ENCODE measurements at places on chromosomes 3 and 15.
A peak's percentile ranks its signal among the peaks of the same experiment; 100 is the strongest.

DNA sequence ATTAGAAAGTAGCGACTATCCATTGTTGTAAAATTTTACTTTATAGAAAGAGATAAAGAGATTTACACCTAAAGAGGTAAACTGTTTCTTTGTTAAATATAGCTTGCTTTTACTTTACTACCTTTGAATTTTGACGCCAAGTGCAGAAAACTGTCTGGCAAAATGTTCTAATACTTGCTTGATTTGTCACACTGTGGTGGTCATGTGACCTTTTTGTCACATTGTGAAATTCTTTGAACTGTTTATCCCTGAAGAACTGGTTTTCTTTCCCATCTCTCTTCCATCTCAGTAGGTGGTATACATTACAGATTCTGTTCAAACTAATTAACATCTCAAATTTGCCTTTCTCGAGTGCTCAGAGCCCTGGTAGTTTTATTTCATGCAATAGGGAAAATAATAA is 327.4 kb downstream of the NAALADL2 start:
- DNase-seq = no peak

GRCh38 chr15:52232327-52232726 is 41.1 kb upstream of the GNB5 start:
- no peak for DNase-seq

- DNase-seq = no peak
Observed at GRCh38 chr15:88080616-88081015, 175.9 kb downstream of the NTRK3 start.

GRCh38 chr15:61483599-61483998 is 254.5 kb upstream of the RORA start:
- no peak for DNase-seq

DNA sequence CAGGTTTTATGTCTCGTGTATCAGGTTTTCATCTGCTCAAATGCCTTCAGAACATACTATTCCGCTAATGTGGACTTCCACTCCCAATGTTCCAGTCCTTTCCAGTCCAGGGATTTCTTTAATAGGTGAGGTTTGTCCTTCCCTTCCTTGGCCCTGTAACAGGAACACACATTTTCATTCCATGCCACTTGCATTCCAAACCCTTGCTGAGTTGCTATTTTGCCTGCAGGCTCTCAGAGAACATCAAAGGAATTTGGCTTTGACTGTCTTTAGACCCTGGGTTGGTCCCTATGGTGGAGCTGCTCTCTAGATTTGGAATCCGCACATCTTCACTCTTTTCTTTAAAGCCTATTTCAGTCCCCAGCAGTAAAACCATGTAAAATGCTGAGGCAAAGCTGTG is 12.3 kb upstream of the ALCAM start:
- no peak for DNase-seq

DNA sequence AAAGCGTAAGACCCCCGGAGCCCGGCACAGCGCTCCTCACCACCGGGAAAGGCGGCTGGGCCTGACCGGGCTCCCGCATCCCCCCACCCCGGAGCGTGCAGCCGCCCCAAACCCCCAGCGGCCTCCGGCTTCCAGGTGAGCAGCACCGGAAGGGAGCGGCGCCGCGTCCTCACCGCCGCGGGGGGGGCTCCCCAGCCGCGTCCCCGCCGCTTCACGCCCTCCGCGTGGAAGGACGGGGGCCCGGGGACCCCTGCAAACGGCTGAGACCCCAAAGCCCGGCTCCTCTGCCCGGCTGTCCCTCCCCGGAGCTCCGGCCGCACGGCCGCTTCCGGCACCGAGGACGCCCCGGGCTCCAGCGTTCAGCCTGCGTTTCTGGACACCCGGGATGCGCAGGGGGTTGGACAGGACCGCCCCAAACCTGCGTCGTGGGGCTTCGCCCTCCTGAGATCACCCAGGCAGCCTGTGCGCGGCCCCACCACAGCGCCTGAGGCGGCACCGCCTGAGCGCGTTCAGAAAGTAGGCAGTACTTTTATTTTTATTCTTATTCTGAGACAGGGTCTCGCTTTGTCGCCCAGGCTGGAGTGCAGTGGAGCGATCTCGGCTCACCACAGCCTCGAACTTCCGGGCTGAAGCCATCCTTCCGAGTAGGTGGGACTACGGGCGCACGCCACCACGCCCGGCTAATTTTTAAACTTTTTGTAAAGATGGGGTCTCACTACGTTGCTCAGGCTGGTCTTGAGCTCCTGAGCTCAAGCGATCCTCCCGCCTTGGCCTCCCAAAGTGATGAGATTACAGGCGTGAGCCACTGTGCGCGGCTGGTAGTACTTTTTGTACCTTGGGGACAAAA is 51.6 kb upstream of the BLM start:
- peak; percentile 37 for DNase-seq

- no peak for DNase-seq
Observed at GRCh38 chr3:131819381-131820055, 215.3 kb downstream of the CPNE4 start.

- DNase-seq = no peak
Observed at GRCh38 chr15:42914728-42915497, 5.7 kb downstream of the TTBK2 start.

- no peak for DNase-seq
Observed at GRCh38 chr15:92822216-92823144, 77.6 kb upstream of the CHD2 start.

DNA sequence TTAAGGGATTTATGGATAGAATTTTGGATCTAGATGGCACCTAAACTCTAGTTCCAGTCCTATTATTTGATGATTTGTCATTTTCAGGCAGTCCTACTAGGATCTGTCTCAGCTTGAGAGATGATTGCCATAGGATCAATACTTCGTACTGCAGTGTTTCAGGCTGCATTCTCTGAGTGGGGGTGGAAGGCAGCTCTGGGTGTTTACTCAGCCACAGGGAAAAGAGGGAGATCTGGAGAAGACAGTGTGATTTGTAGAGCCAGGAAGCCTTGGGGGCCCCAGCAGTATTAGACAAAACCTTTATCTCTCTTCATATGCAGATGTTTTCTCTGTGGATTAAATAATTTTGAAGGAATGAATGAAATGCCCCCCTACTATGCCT is 188.4 kb upstream of the SYNPR start:
- DNase-seq = no peak

GRCh38 chr3:36512555-36512954 is 132.3 kb downstream of the STAC start:
- DNase-seq = no peak

GRCh38 chr3:197858133-197858532 is 67.1 kb downstream of the LRCH3 start:
- DNase-seq = no peak

DNA sequence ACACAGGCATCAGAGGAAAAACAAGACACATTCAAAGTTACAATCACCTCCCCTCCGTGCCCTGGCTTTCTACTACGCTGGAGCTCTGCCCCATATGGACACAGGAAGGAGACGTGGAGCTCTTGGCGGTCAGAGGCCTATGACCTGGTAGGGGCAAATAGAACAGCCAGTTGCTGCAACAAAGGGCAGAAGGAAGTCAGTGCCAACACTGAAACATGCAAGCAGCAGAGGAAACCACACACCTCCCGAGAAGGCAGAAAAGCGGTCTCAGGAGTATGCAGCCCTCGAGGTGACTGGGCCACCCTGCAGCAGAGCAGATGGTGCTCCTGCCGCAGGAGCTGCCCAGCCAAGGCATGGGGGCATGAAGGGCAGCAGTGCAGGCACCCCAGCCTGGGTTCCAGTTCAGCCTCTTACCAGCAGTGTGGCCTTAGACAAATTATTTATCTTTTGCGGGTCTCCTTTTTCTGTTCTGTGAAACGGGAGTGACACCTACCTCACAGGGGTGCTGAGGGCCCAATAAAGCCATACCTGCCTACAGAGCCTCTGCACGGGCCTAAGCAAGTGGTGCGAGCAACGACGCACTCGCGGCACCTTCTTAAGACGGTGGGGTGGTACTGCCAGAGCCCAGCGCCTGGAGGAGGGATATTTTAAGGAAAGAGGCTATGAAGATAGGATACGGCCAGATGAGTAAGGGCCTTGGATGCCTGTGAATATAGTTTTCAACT is 8.6 kb downstream of the ZXDC start:
- no peak for DNase-seq

- DNase-seq = no peak
Observed at GRCh38 chr3:105608623-105609022, 241.9 kb downstream of the ALCAM start.

GRCh38 chr15:85525755-85526154 is 145.4 kb downstream of the AKAP13 start:
- no peak for DNase-seq

GRCh38 chr15:66071921-66072295 is 181.6 kb downstream of the MEGF11 start:
- no peak for DNase-seq

- no peak for DNase-seq
Observed at GRCh38 chr3:171436380-171436779, 23.8 kb downstream of the TNIK start.

- DNase-seq = no peak
Observed at GRCh38 chr3:9248522-9249271, 749 bp downstream of the SRGAP3 start.

GRCh38 chr15:51288143-51289065 is 50.0 kb downstream of the CYP19A1 start:
- no peak for DNase-seq

Measured in memory B cell (primary cell).